ENCODE measurements at places on chromosomes 7 and 10. TPM values are rescaled to one million over a fixed set of nuclear protein-coding genes. Genes with fewer than 3 reads are reported as not detected.

DNA sequence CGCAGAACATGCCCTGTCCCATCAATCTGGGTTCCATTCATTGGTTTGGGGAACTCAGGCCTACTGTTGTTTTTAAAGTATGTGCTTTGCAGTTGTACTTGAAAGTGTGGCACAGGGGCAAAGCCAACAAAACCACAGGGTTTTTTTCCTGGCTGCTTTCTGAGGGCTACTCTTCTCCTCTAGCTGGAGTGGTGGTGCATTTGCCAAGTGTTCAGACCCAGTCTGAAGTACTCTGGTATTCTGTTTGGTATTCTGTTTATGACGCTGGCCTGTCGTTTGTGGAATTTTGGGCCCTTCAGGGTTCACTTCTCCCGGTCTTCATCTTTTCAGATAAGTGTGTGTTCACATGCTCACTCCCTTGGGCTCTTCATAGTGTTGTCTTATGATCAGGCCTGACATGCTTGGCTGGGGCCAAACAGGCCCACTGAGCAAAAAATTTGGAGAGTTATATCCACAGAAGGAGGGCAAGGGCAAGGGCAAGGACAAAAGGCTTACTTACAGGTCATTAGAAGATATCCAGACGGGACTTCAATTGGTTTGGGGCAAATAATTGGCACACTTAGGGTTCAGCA, 26.3 kb downstream of the SLC26A4 start:
- no peak for DNase-seq

GRCh38 chr7:13577566-13578145, 411.8 kb downstream of the ETV1 start:
- peak; percentile 3 for DNase-seq

GRCh38 chr10:105358911-105359310, 717.8 kb downstream of the SORCS3 start:
- peak; percentile 26 for DNase-seq

DNA sequence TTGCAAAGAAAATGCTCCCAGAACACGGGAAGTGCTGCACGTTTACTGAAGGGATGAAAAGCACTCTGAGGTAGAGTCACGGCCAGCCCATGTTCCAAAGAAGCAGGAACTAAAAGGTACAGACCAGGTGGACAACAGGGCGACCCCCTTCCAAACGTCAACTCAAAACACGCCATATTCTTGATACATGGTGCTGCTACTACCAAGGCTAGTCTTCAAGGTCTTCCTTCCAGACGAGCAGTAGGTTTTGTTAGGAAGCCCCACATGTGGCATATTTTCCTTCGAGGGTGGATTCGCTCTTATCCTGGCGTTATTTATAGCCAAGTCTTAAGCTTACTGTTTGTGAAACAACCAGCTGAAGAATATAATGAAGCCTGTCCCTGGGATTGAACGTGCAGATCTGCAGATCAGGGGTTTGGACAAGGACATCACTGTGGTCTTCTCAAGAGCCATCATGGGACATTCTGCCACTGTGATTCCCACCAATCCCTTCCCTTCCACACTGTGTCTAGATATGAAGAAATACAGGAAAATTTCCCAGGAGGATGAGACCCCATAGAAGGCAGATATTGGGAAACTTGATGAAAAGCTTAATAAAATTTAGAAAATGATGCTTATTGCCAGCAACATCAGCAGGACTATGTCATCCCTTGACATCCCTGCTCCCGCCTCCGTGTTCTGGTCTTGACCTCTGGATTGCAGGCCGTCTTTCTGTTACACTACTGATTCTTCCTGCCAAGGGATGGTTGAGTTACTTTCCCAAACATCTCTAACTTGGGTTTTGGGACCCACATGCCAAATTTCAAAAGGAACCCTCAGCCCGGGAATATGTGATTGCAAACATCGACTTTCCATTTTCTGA, 734.4 kb downstream of the PARD3 start:
- DNase-seq, result no peak

- no peak for DNase-seq
These were observed 8.3 kb upstream of the FRMPD2 start for GRCh38 chr10:48282829-48283228.

PRF1 gene
- not detected for total RNA-seq

GRCh38 chr7:149884541-149884940, 10.8 kb downstream of the ATP6V0E2 start:
- no peak for DNase-seq
